Esophagus muscularis mucosa (tissue), 4 donors: ENCODE measurements at places on chromosomes 11 and 22. TPM values are rescaled to one million over a fixed set of nuclear protein-coding genes. Genes with fewer than 3 reads are reported as not detected.

UPK3A gene
- total RNA-seq, result not detected

KDM4E gene
- total RNA-seq, result not detected

NUP98 gene
- 67.7 TPM for total RNA-seq

PTGDR2 gene
- total RNA-seq, result 2.1 TPM

DKK3 gene
- total RNA-seq, result 94.3 TPM

SLC22A12 gene
- total RNA-seq, result not detected

SLC22A9 gene
- total RNA-seq, result not detected

CARNS1 gene
- 0.83 TPM for total RNA-seq

TPBGL gene
- total RNA-seq, result 0.26 TPM

API5 gene
- 91.1 TPM for total RNA-seq

DGKZ gene
- total RNA-seq, result 44.0 TPM

OR51M1 gene
- not detected for total RNA-seq

MEN1 gene
- 18.7 TPM for total RNA-seq

PLXNB2 gene
- total RNA-seq, result 218 TPM

SMC1B gene
- total RNA-seq, result not detected

OR8B3 gene
- not detected for total RNA-seq

CST6 gene
- not detected for total RNA-seq

HSPB2 gene
- 4.0 TPM for total RNA-seq

KRTAP5-11 gene
- not detected for total RNA-seq

LMF2 gene
- total RNA-seq, result 67.1 TPM

MMP13 gene
- total RNA-seq, result not detected

OR51B5 gene
- not detected for total RNA-seq

PRG2 gene
- total RNA-seq, result 0.33 TPM

LRRC10B gene
- total RNA-seq, result 2.2 TPM

USP2 gene
- 9.9 TPM for total RNA-seq

NRIP3 gene
- 3.4 TPM for total RNA-seq

MUC5AC gene
- not detected for total RNA-seq

OR56A1 gene
- not detected for total RNA-seq

MPEG1 gene
- 36.1 TPM for total RNA-seq

KCNQ1OT1 gene
- 1.6 TPM for total RNA-seq

MIAT gene
- 0.34 TPM for total RNA-seq

DHCR7 gene
- total RNA-seq, result 9.2 TPM

OR4C13 gene
- total RNA-seq, result not detected

NRGN gene
- total RNA-seq, result 1.4 TPM

SLC43A1 gene
- 24.5 TPM for total RNA-seq

MYBPC3 gene
- total RNA-seq, result 0.06 TPM

NCR3LG1 gene
- 2.7 TPM for total RNA-seq

KRTAP5-10 gene
- not detected for total RNA-seq

MUC6 gene
- total RNA-seq, result not detected

LRFN4 gene
- total RNA-seq, result 21.9 TPM

SYCE3 gene
- total RNA-seq, result not detected

LARGE2 gene
- total RNA-seq, result not detected

ACRV1 gene
- not detected for total RNA-seq

DEUP1 gene
- not detected for total RNA-seq
